Left ventricle myocardium inferior (tissue), 1 donor: ENCODE measurements at places on chromosomes 13 and 19.

DNA sequence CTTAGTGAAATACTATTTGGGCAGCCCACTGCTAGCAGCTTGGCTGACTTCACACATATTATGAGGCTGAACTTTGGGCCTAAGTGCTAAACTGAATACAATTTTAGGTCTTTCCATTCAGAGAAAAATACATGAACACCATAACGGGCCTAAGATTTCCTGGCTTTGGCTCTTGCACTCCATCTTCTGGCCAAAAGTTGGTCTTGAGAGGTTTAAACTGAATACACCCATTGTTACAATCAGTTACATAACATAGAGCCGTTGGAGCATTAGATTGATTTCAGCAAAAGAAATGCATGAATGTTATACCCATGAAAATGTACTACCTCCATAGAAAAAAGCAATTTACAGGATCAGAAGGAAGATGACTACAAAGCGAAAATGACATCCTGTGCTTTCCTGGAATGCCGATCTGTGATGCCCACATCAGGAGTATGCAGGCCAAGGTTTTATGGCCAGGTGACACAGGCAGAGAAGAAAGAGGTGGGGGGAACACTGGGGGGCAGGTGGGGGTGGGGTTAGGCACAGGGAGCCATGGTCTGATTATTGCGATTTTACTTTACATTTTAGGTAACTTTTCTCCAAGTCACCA is 11.1 kb upstream of the SHISA2 start:
- DNase-seq = no peak

DNA sequence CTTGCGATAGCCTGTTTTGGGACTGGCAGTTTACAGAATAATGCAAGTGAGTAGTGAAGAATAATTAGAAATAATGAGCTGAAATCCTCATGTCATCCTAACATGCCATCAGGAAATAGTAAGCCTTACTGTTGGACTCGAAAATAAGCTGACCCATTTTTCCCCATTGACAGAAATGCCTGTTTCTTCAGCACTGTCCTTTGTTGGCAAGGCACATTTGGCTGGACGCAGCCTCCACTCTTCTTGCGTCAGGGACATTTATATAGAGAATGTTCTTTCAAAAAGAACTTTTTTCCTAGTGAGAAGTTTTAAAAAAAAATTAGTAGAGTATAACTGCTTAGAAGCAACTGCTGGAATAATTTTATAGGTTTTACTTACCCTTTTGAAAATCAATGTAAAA is 47.1 kb downstream of the ARHGAP35 start:
- DNase-seq = no peak

- DNase-seq = peak; percentile 23
Observed at GRCh38 chr19:43639519-43640423, at the start of gene CADM4. Gene CADM4, minus strand, starts transcription at chr19:43639850. Its CDS starts 60 bp downstream, at chr19:43639790.

GRCh38 chr13:73171926-73172325 is 113.1 kb downstream of the KLF5 start:
- DNase-seq = no peak
